Mesothelial cell of epicardium (in vitro differentiated cells): ENCODE measurements at places on chromosomes 5 and 9. TPM values are rescaled to one million over a fixed set of nuclear protein-coding genes. Genes with fewer than 3 reads are reported as not detected.

DNA sequence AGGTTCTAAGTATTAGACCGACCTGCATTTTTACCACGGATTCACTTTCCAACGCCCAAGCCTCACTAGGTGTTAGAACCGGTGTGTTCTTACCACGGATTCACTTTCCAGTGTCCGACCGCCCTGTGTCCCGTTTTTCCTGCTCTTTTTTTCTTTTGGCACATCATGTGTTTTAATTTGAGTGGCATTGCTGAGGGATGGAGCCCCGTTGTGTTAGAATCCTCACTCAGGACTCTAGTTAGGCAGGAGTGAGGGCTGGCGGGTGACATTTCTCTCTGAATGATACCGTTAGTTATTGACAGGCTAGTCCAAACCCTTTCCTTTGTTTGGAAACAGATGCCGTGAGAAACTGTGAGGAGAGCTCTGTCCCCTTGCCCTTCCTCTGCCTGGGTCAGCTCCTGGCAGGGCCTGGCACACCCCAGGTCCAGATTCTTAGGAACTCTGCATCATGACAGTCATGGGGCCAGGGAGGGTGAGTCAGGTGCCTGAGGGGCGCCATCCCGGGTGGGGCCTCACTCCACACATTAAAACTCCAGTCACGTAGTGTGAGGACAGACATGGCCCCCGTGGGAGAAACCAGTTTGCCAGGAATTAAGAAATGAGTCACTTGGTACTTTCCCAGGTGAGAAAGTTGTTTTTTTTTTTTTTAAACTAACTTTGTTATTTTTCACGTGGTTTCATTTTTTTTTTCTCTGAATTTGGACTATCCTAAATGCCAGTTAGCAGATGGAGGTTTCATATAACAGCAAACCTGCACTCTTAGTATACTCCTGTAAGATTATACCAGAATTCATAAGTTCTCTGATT, 15.8 kb downstream of the EXOC3 start:
- peaks cover 50% of the 10 kb centered on the region for H3K36me3 ChIP-seq
- H3K4me1 ChIP-seq: no peaks in the 10 kb centered on the region
- no peaks in the 10 kb centered on the region for H3K27me3 ChIP-seq
- peak overlapping the region; percentile 28 for H3K27ac ChIP-seq

GRCh38 chr5:13317654-13318053, 626.8 kb downstream of the DNAH5 start:
- no peaks in the 10 kb centered on the region for H3K27me3 ChIP-seq
- peaks cover 4% of the 10 kb centered on the region for H3K4me1 ChIP-seq
- no peak overlapping the region for H3K4me3 ChIP-seq
- DNase-seq: no peak

DNA sequence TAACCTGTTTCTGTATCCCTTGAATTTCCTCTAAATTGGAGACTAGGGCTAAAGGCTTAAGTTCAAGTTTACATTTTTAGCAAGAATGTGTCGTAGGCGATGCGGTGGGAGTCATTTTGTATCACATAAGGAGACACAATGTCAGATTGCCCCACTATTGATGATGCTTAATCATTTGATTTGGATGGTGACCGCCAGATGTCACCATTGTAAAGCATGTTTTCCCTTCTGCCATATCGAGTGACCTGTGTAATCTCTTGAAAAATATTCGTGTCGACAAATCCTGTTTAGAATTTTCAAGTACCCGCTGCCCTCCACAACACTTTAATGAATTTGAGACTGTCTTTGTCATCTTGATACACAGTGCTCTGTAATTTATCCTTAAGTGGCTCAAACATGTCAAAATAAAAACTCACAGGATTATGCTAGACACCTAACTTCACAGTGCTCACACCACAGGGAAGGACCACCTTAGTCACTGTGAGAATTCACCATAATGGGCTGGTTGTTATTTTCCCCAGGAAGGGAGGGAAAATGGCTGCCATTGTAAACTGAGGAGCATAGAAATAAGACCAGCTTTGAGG, 34.5 kb upstream of the SLC46A2 start:
- H3K4me3 ChIP-seq: no peak overlapping the region
- no peaks in the 10 kb centered on the region for H3K36me3 ChIP-seq
- H3K4me1 ChIP-seq: no peaks in the 10 kb centered on the region
- no peak overlapping the region for H3K27ac ChIP-seq
- peaks cover 83% of the 10 kb centered on the region for H3K27me3 ChIP-seq
- no peak for DNase-seq

GRCh38 chr5:76408104-76408654, 5.1 kb downstream of the IQGAP2 start:
- H3K27ac ChIP-seq: no peak overlapping the region
- H3K36me3 ChIP-seq: no peaks in the 10 kb centered on the region
- no peak for DNase-seq
- no peaks in the 10 kb centered on the region for H3K27me3 ChIP-seq
- H3K4me3 ChIP-seq: no peak overlapping the region
- peaks cover 15% of the 10 kb centered on the region for H3K4me1 ChIP-seq

- peaks cover 51% of the 10 kb centered on the region for H3K27me3 ChIP-seq
- DNase-seq: no peak
- H3K36me3 ChIP-seq: no peaks in the 10 kb centered on the region
These were observed 106.9 kb downstream of the SPOCK1 start for GRCh38 chr5:137392261-137392660.

The SERINC5 gene
- 87.6 to 91.0 TPM (median 89.5 TPM) in 3 replicates for total RNA-seq

The TPM2 gene
- 289 to 294 TPM (median 291 TPM) in 3 replicates for total RNA-seq

The CDC25C gene
- 6.7 to 6.8 TPM (median 6.7 TPM) in 3 replicates for total RNA-seq
